T-cell (primary cell): ENCODE measurements at places on chromosomes 12 and 14.

- DNase-seq, result no peak
These were observed 7.3 kb downstream of the IFI27 start for GRCh38 chr14:94117856-94118255.

- DNase-seq, result no peak
These were observed 206.8 kb upstream of the NUDT4 start for GRCh38 chr12:93170928-93171327.

- no peak for DNase-seq
These were observed 4.3 kb downstream of the COQ10A start for GRCh38 chr12:56271031-56271430.

DNA sequence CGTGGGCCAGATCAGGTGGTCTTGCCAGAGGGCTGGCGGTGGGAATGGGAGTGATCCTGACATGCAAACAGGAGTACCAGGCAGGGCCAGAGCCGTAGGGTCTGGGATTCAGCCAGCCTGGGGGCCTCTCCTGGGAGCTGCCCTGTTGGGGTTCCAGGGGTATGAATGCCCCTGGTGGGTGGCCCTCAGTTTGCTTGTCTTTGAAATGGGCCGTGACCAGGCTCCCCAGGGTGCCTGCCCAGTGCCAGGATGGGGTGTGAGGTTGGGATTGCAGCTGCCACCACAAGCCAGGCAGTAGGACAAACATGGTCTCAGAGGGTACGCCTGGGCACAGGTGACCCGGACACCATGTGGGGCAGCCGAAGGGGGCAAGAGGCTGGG is 168.8 kb downstream of the KIF26A start:
- no peak for DNase-seq

DNA sequence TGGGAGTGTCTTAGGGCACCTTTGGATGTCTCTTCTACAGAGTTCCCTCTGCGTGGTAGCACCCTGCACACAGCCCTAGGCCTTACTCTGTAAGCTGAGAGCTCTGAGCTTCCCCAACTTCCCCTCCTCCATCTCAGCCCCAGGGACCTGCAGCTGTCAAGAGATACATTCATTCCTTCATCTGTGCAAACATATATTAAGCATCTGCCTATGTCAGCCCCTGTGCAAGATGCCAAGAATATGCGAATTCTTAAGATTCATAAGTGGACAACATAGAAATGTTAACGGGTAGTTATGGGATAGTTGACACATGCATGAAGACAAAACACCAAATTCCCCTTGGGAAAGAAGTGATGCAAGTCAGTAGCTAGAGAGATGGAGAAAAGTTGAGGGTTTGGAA is 190.8 kb downstream of the SLC41A2 start:
- no peak for DNase-seq

- DNase-seq, result no peak
These were observed 47.6 kb downstream of the DCAF5 start for GRCh38 chr14:69105326-69105725.

DNA sequence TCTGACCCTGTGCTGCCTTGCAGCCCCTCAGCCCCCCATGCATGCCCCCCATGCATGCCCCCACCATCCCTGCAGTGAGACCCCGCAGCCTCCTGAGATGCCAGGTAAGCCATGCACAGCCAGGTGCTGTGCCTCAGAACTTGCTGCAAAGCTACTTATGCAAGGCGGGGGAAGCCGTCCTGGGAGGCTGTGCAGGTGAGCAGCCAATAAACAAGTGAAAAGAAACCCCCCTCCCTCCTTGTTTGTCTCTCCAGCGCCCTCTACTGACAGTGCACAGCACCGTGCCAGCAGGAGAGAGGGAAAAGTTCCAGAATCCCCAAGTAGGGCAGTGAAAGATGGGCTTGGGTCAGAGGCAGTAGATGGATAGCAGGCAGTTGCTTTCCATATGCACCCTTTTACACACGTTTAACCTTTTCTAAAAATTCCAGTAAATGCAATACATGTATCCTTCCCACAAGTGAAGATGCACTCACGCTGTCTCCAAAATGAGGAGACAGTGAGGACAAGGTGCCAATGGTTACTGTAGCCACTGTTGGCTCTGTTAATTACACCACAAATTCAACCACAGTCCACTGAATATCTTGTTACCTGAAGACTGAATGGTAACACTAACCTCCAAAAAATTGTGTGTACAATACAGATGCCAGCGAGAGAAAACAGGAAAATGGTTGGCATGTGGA is 18.0 kb downstream of the TNFAIP2 start:
- DNase-seq, result no peak

DNA sequence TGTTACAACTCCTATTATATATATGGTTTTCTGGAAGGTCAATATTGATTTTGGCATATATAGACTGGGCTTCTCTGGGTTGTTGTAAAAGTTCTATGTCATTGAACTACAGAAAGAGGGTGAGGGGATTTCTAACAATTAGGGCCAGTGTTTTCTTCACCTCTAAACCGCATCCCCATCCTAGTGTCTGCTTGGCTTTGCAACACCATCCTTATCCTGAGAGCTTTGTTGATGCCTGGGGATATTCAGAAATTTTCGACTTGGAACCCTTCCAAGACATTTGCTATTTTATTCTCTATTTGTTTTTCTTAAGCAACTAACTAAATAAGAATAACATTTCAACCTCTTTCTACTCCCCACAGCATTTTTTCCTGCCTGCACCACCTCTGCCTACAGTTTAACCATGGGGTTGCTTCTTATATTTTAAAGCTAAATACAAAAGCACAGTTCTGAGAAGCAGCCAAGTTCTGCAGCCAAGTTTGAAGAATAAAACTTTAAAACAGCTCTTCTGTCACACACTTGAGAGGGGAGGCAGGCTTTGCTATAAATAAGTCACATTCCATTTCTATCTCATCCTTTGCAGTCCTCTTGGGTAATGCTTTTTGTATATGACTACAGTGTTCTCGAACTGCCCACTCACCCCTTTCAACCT is 53.4 kb downstream of the RGS6 start:
- no peak for DNase-seq

DNA sequence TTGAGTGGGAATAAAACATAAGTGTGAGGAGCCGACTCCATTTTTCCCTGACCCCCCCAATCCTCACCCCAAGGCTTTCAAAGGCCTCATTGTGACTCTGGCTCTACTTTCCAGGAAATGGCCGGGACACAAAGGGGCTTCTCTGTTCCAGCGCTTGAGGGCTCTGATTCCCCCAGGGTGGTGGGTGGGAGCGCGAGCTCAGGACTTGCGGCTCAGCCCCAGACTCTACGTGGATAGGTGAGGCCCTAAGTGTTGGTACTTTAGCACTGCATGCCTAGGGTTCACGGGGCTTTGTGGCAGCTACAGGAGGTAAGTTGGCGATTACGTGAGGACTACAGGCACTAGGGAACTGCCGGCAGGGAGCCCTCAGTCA is 553 bp downstream of the CNPY2 start:
- no peak for DNase-seq

DNA sequence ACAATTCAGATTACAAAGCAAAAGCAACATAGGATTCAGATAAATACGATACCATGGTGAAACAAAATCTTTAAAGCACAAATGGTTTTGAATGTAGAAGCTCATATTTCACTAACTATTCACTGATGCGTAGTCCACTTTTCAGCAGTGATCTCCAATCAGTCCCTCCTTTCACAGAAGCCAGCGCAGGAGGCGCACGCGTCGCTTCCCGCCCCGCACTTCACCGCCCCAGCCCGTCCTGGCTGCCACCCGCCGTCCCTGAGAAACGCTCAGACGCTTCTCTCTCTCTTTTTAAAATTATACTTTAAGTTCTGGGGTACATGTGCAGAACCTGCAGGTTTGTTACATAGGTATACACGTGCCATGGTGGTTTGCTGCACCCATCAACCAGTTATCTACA is 19.8 kb upstream of the CHFR start:
- no peak for DNase-seq

DNA sequence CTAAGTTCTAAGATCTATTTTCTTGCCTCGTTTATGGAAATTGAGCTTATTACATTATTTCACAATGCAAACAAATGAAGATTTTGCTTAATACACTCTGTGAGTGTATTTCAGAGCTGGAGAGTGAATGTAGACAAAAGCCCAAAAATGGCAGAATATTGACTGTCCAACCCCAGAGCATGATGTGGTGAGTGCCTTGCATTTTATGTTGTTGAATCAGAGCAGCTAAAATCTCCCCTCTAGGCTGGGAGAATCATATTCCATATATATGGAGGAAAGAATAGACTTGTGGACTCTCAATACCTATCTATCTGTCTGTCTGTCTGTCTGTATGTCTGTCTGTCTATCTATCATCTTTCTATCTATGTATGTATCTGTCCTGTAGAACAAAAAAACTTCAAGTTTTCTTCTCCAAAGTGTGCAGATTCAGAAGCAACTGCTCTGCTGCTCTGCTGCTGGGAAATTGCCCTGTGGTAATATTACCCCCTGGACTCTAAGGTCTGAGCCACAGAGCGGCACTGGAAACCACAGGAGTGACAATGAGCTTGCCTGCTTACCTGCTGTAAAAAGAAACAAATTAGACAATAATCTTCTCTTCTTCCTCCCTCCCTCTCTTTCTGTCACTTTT is 209.4 kb upstream of the PRICKLE1 start:
- DNase-seq, result no peak

- DNase-seq, result no peak
These were observed 22.9 kb downstream of the GDF11 start for GRCh38 chr12:55765736-55766290.

- no peak for DNase-seq
These were observed 14.9 kb downstream of the LTA4H start for GRCh38 chr12:96020314-96021003.

DNA sequence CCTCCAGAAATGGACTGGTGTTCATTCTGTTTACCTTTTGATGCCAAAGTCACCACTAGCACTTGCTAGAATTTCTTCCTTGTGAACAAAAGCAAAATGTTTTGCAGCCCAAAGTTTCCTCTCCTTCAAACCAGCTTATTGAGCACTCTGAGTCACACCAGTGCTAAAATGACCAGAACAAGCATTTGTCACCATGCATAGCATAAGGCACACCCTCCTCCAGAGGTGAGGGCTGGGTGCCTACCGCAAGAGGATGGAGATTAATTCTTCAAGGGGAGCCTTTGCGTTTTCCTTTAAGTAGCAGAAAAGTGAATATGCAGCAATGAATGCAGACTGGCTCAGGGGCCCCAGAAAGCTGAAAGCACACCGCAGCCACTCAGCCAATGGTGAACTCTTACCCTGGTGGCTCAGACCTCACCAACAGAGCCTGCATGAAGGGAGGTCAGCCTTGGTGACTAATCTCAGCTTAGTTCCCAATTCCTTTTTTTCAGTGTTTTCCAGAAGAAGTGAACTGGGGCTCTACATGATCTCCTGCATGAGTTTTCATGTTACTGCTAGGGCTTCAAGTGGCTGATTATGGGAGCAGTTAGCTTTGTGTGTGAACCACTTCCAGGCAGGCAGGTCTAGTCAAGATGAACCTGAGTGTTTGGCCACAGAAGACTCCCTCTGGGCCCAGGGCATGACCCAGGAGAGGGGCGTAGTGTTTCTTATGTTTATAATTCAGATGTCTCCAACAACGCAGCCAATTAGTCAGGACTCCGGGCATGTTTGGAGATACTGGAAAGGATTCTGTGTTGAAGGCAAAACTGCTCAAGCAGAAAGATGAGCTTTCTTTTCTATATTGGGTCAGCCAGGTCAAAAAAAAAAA is 96.3 kb downstream of the PAX9 start:
- DNase-seq, result no peak

GRCh38 chr14:80425686-80426085 is 214.4 kb upstream of the DIO2 start:
- no peak for DNase-seq

DNA sequence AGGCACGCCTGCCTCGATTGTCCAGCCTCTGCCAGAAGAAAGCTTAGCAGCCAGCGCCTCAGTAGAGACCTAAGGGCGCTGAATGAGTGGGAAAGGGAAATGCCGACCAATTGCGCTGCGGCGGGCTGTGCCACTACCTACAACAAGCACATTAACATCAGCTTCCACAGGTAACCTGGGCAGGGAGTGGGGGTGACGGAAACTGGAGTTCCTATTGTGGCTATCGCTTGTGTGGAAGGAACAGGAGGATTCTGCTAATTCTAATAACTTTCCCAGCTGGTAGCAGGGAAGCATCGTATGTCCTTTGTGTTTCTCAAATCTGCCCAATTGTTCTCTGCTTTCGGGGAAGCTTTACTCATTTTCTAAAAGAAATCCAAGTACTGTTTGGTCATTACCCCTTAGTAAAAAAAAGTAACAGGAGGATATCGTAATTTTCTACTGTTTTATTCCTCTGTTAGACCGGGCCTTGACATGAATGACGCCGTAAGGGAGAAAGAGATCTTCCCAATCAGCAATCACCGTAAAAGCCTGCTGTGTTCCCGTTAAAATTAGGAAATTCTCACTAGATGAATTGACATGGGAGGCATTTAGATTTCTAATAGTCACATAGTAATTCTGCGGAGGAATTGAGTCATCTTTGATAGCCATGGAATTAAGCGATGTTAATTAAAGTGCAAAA is 449 bp downstream of the THAP2 start:
- no peak for DNase-seq

DNA sequence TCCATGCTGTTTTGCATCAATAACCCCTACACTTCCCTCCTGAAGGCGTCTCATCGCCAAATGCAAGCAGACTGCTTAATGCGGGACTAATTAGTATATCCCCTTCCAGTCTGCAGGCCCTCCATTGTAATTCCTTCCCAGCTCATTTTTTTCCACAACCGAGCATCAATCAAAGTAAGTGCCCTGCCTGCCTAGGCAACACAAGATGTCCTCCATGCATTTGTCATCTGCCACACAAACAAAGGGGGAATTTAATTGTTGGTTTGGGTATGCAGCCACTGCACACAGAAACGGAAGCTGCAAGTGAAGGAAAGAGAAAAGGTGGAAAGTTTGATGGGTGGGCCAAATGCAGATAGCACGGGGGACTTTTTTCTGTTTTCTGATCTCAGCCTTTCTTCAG is 168.0 kb downstream of the EGLN3 start:
- DNase-seq, result no peak

DNA sequence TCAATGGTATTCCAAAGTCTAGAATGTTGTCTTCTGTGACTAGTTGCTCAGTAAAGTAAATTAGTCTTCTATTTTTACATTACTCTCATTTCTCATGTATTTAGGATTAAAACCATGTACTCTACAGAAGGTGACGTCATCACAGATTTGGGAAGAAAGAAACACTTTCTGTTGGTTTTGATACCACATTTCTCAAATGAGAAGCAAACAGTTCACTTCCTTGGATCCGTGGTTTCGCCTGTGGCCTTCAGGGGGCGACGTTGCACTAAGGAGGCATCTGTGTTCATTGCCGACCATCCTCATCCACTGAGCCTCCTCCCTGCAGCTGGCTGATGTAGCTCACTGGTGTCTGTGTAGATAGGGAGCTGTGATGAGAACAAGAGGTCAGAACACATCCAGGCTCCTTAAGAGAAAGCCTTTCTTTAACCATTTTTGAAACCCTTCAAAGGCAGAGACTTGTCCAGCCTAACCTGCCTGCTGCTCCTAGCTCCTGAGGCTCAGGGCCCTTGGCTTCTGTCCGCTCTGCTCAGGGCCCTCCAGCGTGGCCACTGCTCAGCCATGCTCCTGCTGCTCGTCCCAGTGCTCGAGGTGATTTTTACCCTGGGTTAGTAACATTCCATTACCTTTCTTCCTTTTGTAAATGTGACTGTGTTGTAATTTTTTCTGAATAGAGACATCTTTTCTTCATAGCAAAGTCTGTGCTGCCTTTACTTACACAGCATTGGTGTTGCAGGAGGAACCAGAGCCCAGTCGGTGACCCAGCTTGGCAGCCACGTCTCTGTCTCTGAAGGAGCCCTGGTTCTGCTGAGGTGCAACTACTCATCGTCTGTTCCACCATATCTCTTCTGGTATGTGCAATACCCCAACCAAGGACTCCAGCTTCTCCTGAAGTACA is 220.6 kb upstream of the OR4E1 start:
- DNase-seq, result peak; percentile 47

- no peak for DNase-seq
These were observed 39.6 kb downstream of the CCDC85C start for GRCh38 chr14:99564256-99564925.

GRCh38 chr12:132469423-132469822 is 20.5 kb upstream of the FBRSL1 start:
- peak; percentile 46 for DNase-seq
